ENCODE measurements at places on chromosomes 1 and 21.

GRCh38 chr1:164325786-164326185 lies 233.2 kb upstream of the PBX1 start:
- DNase-seq = no peak

DNA sequence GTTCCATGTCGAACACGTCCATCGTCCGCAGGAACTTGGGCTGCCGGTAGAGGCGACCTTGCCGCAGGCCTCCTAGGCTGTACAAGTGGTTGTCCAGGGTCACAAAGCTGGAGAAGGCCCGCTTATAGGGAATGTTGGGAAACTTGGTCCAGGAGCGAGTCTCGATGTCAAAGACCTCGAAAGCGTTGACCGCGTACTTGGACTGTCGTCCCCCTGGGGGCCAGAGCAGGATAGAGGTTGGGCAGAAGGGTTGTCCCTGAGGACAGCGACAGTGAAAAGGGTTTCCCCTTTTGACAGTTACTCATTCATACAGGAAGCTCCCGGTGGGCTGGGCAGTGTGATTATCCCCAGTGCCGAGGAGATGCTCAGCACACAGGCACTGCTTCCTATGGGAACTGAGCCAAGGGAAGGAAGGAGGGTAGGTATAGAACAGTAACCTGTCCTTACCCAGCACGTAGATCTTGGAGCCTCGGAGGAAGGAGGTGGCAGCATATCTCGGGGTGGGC lies 17.5 kb downstream of the KLHDC8A start:
- DNase-seq = no peak

DNA sequence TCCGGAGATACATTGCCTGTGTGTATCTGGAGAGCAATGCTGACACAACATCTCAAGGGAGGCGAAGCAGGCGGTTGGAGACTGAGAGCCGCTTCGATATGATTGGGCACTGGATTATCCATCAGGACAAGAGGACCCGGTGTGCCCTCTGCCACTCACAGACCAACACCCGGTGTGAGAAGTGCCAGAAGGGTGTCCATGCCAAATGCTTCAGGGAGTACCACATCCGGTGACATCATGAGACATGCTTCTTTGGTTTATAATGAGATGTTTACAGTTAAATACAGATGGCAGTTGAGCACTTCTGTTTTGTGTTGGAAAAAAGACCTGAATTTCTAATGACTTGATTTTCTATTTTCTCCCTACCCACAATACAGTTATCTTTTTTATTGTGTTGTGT lies 12.1 kb downstream of the PGBD2 start:
- DNase-seq = no peak

DNA sequence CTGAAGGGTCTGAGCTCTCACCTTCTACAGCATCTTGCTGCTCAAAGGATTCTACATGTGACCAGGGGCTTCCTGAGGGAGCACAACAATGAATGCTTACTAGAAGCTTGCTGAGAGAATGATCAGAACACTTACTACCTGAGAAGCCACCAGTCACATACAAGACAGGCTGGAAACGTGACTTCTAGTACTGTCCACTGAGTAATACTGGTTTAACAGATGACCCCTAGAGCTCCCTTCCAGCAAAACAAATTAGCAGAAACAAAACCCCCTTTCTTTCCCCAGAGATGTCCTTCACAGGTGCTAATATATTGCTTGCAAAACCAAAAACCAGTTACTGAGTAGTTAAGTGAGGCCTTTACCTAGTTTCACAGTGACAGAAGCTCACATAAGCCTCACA lies 2.1 kb downstream of the TAF5L start:
- no peak for DNase-seq

- DNase-seq = no peak
Measured at GRCh38 chr1:17441993-17442357, 2.5 kb upstream of the RCC2 start.

DNA sequence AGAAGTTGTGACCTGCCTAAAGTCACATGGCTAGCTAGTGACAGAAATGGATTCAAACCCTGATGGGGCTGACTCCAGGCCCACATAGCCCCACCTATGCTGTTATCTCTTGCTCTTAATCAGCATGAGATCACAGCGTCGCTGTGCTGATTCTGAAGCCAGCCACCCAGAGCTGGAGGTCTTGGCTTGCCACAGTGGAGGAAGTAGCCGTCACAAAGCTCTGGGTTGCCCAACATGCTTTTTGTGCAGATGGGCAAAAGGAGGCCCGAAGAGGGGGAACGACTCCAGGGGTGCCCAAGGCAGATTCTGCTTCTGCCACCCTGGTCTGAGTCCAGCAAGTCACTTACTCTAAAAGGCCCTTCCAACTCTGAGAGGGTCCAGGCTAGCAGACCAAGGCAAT lies 14.7 kb upstream of the MFSD2A start:
- DNase-seq = no peak

- no peak for DNase-seq
Measured at GRCh38 chr1:2544093-2544874, 11.9 kb upstream of the TNFRSF14 start.

- DNase-seq = no peak
Measured at GRCh38 chr1:201420608-201421002, 925 bp downstream of the TNNI1 start.

GRCh38 chr1:23906731-23907130 lies 6.4 kb downstream of the CNR2 start:
- no peak for DNase-seq

- no peak for DNase-seq
Measured at GRCh38 chr1:185668013-185668412, 66.2 kb upstream of the HMCN1 start.

DNA sequence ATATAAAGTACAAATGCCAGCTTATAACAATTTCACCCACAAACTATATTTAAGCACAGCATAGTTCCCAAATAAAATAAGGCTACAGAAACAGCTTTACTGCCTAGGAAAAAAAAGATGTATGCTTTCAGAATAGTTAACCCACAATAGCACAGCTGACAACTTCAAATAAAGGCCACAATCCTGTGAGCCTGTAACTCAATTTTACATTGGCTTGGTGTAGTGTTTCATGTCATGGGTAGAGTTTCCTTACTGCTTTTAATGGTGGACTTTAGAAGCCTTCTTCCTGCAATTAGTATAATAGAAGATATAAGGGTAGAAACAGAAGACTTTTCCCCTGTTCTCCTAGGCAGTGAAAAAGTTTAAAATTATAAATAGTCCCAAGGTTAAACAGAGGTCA lies 44.3 kb upstream of the ZC3H11B start:
- DNase-seq = no peak

DNA sequence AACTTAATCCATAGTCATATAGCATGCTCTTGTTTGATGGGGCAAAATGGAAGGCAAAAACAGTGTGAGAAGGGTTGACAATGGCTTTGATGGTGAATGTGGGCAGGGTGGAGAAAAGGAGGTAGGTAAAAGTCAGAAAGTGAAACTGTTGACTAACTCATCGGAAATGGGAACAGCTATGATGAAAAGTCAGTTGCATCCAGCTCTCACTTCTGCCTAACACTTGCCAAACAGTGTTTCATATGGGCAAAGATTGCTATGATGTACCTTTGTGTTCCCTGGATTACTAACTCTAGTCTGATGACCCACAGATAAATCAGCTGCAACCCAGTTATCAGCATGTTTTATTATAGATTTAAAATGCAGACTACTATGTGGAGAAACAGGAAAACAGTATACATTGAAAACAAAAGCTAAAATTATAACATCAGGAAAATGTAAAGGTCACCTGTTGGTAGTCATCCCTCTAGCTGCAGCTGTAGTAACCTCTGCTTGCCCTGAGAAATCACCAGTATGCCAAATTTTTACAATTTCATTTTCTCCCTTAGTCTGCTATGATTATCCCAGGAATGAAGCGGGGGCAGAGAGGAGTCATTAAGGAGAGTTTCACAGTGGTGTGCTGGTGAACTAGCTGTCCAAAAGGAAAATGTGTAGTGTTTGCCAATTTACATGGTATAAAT lies 11.7 kb downstream of the TNFSF18 start:
- no peak for DNase-seq

- no peak for DNase-seq
Measured at GRCh38 chr21:28799926-28800325, 192.8 kb downstream of the LTN1 start.

- DNase-seq = no peak
Measured at GRCh38 chr1:71399594-71399993, 318.8 kb upstream of the ZRANB2 start.
